ENCODE measurements at places on chromosomes 3 and 15.

GRCh38 chr3:138230525-138230924, 43.4 kb downstream of the ARMC8 start:
- DNase-seq = no peak

- no peak for DNase-seq
These were observed 6.9 kb upstream of the OXSR1 start for GRCh38 chr3:38158472-38158871.

DNA sequence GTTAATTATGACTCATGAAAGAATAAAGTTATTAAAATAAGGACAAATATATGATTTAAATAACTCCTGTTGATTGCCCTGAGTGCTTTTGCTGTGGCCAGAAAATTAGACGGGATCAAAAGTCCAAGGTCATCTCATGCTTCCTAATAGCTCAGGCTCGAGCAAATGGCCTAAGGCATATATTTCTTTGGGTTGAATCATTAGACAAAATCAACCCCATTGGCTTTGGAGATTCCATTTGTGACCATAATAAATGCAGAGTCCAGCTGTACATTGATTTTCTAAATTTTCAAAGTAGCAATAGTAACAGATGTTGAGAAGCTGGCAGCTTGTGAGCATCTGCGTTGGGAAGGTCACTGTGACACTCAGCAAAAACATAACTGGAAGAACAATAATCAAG, 464.5 kb upstream of the TGFBR2 start:
- DNase-seq = no peak

DNA sequence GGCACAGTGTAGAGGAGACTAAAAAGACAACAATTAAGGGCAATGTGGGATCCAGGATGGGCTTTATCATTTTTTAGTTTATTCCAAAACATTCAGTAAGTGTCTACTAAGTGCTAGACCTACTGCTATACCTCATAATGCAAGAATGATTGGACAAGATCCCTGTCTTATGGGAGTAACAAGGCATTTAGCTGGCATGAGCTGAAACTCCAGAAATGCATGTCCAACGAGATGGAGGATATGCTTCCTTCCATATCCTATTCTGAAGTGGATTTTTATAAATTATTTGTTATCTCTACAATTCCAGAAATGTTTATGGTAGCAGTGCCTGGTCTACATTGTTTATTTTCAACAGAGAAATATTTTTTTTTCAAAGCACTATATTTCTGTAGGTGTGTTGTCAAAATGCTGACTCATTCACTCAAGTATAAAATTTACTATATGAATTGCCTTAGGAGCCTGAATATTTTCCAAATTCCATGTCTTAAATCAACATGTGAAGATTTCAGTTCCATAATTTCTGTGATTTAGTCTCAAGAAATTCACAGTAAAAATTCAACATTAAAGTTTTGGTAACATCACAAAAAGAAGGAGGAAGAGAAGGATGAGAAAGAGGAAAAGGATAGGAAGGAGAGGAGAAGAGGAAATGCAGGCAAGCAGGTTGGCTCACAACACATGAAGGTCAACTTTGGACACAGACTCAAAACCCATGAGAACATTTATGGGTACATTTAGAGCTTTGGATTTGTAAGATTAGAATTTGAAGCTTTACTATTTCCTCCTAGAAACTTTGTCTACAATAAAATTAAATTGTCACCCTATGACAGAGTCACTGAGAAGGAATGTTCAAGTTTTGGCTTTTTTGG, 88.6 kb downstream of the P3H2 start:
- DNase-seq = no peak

GRCh38 chr3:154137036-154137435, 15.8 kb downstream of the ARHGEF26 start:
- DNase-seq = no peak

DNA sequence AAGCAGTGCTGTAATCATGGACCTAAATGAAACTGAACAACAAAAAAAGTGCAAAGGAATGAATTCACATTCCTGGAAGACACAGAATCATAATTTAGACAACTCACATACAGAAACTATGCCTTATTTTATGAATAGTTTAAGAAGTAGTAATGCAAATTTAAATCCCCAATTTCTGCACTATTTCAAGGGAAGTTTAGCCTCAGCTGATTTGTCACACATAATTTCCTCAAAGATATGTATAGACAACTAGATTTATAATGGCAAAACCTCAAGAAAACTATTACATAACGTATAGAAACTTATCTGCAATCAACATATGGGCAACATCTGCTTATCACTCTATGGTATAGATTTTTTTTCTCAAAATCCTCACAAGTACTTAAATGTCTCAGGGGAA, 7.8 kb upstream of the PTX3 start:
- DNase-seq = no peak

GRCh38 chr3:152331018-152331541, 62.4 kb downstream of the MBNL1 start:
- no peak for DNase-seq

GRCh38 chr15:91515188-91515754, 338.2 kb upstream of the SLCO3A1 start:
- DNase-seq = no peak

- DNase-seq = no peak
These were observed 68.0 kb downstream of the ATP11B start for GRCh38 chr3:182861348-182861747.

DNA sequence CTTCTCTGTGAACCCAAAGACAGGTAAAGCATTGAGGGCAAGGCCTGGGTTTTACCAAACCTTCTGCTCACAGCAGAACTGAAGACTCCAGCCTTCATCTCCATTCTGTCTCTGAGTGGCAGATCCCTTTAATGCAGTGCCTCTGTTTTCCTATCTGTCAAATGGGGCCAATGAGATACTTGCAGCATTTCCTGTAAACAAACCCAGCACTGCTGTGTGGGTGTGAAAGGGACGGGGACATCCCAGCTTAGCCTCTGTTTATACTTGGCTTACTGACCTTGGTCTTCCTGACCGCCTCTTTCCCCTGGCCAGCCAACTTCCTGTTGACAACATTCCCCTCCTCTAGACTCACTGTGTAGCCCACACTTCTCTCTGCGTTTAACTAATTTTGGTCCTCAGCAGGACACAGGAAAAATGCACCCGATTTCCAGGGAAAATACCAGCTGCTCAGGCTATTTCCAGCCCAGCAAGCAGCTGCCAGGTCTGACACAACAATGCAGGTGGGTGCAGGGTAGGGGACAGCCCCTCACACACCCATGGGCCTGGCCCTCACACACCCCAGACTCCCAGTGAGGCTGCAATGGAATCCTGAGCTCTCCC, 105.9 kb upstream of the HERC1 start:
- peak; percentile 60 for DNase-seq

GRCh38 chr15:35308802-35309201, 223.7 kb upstream of the NANOGP8 start:
- no peak for DNase-seq
